T-cell (primary cell): ENCODE measurements at places on chromosomes 5 and 9.
A peak's percentile ranks its signal among the peaks of the same experiment; 100 is the strongest.

GRCh38 chr9:100579665-100580064 lies 1.8 kb downstream of the CAVIN4 start:
- DNase-seq: no peak

DNA sequence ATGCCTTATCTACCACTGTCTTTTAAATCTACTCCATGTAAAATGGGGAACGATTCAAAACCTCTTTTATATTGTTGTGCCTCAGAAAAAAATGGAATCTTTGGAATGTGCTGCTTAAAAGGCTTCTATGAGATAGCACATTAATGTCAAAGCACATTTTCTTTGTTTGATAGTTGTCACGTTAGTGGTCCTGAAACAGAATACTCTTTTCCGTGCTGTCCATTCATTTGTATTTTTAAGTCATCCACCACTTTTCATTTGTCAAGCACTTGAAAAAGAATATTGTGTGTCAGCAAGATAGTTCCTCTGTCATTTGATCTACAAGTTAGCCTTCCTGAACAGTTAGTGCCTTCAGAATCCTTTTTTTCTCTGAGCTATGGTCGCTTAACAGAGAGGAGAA lies 246.9 kb downstream of the MAST4 start:
- DNase-seq: no peak

DNA sequence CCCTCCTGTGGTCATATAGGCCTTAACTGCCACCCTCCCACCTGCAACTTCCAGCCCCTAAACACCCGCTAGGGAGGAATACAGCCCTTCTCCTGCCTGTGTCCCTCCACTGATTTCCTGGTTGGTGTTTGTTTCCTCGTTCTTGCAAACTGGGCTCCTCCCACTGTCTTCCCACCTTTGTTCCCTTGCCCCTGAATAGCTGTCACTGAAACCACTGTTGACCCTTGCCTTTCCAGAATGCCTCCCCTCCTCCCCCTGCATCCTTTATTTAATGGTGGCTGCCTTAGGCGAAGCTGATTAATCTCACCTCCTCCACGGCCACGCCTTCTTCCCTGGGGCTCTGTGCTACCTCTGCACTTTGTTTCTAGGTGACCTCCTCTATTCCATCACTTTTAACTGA lies 626.7 kb downstream of the BNC2 start:
- no peak for DNase-seq

DNA sequence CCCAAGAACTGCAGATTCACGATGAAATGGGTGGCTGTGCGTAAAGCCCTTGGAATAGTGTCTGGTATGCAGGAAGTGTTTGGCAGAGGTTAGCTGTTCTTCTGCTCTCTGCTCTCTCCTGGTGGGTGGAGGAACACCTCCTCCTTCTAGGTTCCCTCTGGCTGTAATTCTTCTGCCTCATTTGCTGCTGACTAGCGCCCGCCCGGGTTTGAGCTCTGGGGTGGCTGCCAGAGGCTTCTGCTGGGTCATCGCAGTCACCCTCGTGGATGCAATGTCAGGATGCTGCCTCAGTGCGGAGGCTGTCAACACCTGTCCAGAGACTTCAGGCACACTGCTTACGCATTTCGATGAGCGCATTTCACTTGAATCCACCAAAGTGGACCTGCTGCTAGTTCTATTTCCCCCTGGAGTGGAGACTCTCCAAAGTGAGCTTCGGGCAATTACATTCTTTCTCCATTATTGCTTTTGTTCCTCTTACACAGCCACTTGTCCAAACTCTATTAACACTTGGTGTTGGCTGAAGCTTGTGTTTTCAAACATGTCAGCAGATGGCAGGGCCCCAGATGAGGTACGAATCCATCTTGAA lies 11.7 kb downstream of the DOCK2 start:
- DNase-seq: no peak

DNA sequence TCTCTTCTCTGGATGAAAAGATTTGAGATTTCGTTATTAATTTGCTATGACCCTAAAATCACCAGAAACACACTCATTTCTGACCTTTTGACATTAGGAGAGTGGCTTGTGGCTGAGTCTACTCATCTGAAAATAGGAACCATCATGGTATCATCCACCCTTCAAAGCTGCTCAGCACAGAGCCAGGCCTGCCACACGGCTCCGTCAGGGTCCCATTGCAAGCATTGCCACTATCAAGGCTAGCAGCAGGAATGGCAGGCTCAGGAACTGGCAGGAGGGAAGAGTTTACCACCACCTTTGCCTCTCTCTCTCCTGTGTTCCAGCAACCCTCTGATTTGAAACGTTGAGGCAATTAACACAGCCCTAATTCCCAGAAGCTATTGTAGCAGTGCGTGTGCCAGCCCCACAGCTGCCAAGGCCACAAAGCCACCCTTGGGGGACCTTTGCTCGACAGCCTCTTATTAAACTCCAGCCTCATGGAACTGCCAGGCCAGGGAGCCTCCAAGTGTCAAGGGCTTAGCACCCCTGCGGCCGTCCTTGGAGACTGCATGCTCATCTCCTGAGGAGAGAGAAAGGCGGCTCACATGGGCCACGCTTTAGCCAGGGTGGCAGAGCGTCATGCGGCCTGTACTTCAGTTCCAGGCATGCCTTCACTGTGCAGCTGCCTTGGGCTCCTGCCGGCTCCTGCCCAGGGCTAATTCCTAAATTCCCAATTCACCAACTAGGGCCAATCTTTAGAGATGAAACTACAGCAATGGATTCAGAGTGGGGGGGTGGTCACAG lies 145.9 kb downstream of the ROR2 start:
- DNase-seq: no peak

DNA sequence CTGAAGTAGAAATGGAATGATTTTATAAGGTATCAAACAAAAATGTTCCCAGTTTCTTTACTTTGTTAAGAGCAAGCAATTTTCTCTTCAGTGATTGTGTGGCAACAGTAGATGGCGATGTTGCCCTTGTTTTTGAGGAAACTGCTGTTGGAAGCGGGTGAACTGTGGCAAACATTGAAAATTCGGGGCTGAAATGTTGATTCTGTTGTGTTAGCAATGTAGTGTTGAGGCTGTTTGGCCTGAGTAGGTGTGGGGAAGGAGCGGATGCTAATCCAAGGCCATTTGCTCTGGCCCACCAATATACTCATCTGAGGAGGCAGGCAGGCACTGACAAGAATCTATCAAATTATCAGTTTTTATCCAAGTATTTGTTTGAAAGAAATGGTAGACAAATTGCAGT lies 129.8 kb downstream of the SLC12A2 start:
- peak; percentile 18 for DNase-seq

- DNase-seq: no peak
Observed at GRCh38 chr9:134187891-134188385, 23.6 kb upstream of the RNU6ATAC start.

GRCh38 chr9:93071464-93071863 lies 13.0 kb downstream of the SUSD3 start:
- no peak for DNase-seq

- DNase-seq: no peak
Observed at GRCh38 chr9:71766663-71767062, 1.6 kb downstream of the CEMIP2 start.

- DNase-seq: no peak
Observed at GRCh38 chr5:82925061-82925411, 152.2 kb downstream of the TMEM167A start.

DNA sequence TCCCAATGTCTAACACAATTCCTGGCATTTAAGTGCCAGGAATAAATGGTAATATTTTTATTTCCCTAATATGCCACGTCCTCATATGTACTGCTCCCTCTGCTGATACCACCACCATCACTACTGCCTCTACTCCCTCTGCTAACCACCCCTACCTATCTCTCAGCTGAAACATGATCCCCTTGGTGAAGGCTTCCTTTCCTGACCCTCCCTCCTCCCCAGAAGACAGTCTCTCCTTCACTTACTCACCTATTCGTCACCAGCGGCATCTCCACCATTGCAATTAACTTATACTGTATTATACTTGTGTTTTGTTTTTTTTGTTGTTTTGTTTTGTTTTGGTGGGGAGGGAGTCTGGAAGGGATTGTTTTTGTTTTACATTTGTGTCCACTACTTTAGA lies 4.8 kb downstream of the DENND1A start:
- no peak for DNase-seq

DNA sequence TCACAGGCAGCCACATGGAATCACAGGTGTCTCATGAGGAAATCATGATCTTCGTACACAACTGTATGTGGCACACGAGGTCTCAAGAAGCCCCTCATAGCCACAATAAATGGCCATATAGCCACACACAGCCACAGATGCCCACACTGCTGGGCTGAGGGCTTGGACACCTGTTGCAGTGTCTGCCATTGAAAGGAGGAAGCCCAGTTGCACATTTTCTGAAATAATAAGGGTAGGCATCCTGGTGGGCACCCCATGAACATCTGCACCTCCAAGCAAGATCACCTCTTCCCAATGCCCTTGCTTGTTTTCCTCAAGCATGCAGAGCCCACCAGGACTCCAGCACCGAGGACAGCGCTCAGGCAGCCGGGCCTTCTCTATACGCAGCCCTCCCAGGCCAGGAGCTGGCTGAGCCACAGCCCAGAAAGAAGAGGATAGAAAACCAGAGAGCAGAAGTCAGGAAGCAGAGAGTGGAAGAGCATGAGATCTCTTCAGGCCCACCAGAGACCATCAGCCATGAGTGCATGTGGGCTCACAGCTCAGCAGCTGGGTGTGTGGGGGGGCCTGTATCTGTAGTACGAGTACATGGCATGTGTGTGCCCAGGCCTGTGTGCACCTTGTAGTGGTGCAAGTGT lies 1.0 kb upstream of the ACSL6 start:
- DNase-seq: no peak

DNA sequence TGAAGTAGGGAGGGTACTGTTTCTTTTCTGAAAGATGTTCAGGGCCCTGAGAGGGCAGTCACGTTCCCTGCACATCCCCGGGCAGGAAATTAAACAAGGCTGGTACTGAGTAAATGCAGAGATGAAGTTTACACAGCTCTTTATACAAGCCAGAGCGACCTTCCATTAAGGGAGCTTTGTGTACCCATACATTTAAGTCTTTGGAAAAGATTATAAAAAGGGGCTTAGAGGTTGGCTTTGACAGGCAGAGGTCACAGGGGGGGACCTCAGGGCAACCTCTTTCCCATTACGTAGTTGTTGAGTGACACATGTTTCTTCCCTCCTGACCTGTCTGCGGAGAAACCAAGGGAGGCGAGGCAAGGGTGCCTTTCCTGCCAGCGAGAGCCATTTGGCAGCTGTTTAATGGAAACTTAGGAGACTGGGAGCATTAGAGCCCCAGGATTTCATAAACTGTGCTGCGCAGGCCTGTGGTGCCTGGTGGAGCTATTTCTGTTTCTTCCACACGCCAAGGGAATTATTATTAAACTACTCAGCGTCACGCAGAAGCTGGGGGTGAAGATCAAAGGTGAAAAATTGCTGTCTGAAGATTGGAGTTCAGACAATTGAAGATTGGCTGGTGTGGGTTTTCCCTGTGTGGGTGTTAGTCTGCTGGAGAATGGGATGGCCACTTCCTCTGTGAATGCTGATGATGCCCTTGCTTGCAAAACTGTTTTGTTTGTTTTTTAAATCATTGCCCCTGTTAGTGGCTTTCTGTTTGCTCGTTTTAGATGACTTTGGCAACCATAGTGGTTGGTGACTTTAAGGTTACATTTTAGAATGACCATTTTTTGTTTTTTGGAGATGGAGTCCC lies 3.2 kb upstream of the SMIM32 start:
- no peak for DNase-seq

GRCh38 chr9:104743376-104743985 lies 4.0 kb upstream of the NIPSNAP3A start:
- no peak for DNase-seq

- no peak for DNase-seq
Observed at GRCh38 chr9:108811944-108812343, 43.8 kb downstream of the ACTL7B start.

DNA sequence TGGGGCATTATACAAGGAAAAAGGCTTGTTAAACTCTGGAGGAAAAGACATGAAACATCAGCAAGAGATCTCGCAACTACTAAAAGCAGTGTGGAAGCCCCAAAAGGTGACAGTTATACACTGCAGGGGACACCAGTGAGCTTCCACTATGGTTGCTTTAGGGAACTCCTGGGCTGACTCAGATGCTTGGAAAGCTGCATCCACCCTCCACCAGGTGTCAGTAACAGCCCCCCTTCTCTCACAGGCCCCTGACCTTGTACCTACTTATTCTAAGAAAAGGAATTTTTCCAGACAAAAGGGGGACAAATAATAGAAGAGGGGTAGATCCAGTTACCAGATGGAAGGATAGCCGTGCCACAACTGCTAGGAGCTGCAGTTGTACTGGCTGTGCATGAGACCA lies 154.4 kb upstream of the COX7C start:
- DNase-seq: no peak

GRCh38 chr9:15140051-15140450 lies 167.0 kb downstream of the TTC39B start:
- DNase-seq: no peak

GRCh38 chr5:170865622-170866021 lies 3.8 kb downstream of the RANBP17 start:
- DNase-seq: no peak
